ENCODE measurements at places on chromosomes 5 and 9.

GRCh38 chr5:111129938-111130337 is 37.8 kb downstream of the WDR36 start:
- DNase-seq = no peak

- DNase-seq = no peak
Measured at GRCh38 chr5:119515192-119515591, 62.9 kb downstream of the HSD17B4 start.

GRCh38 chr5:170971-171800 is 20.1 kb upstream of the LRRC14B start:
- no peak for DNase-seq

- no peak for DNase-seq
Measured at GRCh38 chr9:133533857-133534256, 647 bp upstream of the ADAMTSL2 start.

GRCh38 chr5:50853151-50853550 is 186.7 kb downstream of the PARP8 start:
- DNase-seq = no peak

Data from cortex of kidney (tissue), 1 donor.